ENCODE measurements at places on chromosomes 7 and 10. TPM values are rescaled to one million over a fixed set of nuclear protein-coding genes. Genes with fewer than 3 reads are reported as not detected.

GRCh38 chr7:129635300-129636029, 23.9 kb downstream of the NRF1 start:
- peak; percentile 78 for DNase-seq

DNA sequence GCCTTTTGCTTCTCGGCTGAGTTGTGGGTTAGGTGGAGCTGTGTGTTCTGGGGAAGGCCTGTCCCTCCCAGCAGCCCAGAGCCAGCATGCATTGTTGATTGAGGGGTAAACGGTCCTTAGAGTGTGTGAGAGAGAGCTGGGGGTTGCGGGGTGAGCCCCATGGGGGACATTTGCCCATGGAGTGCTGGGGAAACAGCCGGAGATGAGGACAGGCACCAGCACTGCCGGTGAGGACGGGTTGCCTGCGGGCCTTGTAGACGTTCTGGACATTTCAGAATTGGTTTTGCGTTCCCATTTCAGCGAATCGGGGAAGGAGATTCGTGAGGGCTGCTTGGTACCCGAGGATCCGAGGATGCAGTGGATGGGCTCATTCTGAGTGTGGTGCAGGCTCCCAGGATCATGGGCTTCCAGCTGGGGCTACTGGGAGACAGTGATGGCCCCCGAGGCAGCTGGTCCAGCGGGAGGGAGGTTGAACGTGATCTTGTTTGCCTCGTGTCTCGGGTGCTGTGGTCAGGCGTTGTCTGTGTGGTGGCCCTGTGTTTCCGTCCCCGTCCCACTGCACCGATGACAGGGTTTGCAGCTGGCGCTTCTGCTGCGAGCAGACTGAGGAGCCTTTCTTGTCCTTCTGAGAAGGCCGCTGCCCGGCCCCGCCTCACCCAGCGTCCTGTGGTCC, 113.9 kb downstream of the CYTH3 start:
- DNase-seq, result no peak

DNA sequence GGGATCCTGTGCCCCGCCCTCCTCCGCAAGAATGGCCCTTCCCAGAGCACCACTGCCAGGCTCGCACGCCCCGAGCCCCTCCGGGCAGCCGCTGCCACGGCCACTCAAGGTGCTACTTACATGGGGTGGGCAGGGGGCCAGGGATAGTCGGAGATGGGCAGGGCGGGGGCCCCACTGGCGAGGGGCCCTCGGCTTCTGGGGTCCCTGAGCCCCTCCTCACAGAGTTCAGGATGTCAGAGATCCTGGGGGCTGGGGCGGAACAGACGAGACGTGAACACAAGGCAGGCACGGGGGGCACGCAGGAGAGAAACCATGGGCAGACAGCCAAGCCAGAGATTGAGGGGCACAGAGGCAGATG, 25.6 kb downstream of the YKT6 start:
- DNase-seq, result no peak

DNA sequence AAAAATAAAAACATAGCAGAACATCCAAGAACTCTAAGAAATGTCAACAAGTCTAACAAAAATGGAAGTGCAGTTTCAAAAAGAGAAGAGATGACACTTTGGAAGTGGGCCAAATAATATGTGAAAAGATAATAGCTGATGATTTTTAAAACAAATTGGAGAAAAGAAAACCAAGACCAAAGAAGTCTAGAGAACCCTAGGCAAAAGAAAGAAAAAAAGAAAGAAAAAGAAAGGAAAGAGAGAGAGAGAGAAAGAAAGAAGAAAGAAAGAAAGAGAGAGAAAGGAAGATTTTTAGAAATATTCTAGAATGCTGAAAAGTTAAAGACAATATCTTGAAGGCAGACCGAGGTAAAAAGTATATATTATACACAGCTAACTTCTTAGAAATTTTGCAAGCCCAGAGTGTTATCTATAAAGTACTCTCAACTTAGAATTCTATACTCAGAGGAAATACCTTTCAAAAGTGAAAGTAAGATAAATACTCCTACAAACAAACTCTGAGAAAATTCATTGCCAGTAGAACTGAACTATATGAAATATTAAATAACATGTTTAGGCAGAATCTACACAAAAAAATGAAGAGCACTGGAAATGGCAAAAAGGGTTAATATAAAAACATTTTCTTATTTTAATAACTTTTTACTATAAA, 138.7 kb upstream of the SMIM30 start:
- no peak for DNase-seq

DNA sequence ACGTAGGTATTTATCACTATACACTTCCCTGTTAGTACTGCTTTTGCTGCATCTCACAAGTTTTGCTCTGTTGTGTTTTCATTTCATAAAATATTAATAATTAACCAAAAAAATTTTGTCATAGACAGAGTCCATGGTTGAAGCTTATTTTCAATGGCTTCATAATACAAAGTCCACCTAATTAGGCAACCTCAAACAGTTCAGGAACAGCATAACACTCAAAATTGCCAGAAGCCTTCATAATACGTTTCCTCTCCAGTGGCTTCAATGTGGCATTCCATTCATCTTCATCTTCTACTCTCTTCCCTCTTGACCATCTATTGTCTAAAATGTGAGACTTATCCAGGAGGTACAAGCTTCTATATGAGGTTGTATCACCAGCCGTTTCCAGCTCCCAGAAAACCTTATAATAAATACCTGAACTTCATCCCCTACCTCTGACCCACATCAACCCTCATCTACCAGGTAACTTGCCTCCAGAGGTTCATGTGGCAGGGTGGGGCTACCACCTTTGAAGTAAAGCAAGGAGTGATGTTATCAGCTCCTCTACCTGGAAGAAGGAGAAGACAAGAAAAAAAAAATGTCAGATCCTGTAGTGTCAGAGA, 337.3 kb downstream of the MALRD1 start:
- no peak for DNase-seq

DNA sequence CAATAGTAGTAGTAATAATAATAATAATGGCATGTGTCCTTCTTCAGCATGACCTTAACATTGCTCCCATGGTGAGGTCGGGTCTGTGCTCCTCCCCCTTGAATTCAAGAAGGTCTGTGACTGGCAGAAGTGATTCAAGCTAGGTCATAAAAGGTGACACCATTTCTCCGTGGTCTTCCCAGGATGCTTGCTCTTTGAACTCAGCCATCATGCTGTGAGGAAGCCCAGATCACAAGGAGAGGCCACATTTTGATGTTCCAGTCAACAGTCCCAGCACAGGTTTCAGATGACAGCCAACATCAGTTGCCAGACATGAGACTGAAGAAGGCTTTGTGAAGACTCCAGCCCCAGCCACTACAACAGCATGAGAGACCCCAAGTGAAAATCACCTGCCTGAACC, 83.9 kb downstream of the SEPTIN14 start:
- DNase-seq, result no peak

DNA sequence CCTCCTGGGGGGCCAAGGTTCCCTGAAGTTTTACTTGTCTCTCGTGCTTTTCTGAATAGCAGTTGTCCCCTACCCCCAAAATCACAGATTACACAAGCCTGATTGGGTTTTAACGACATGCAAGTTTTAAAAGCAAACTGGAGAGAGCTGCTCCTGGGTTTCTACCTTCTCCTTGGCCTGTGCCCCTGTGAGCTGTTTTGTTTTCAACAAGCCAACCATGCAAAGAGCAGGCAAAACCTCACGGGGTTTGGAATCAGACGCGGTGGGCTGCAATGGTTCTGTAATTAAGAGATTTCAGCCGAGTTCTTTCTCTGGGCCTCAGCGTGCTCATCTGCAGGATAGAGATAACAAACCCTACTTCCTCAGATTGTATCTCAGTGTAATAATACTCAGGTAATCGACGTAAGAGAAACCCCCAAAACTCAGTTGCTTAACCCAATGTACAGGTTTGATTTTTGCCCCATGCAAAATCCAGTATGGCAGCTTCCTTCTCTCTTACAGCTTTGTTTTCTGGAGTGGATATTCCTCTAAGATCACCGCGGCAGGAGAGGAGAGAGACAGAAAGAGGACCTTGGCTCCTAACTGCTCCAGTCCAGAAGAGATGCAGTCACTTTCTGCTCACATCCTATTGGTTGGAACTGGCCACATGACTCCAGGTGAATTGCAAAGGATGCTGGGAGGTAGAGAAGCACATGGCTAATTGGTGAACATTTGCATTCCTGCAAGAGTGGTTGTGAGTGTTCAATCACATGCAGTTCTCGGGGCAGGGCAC, 42.0 kb downstream of the MYL10 start:
- no peak for DNase-seq

DNA sequence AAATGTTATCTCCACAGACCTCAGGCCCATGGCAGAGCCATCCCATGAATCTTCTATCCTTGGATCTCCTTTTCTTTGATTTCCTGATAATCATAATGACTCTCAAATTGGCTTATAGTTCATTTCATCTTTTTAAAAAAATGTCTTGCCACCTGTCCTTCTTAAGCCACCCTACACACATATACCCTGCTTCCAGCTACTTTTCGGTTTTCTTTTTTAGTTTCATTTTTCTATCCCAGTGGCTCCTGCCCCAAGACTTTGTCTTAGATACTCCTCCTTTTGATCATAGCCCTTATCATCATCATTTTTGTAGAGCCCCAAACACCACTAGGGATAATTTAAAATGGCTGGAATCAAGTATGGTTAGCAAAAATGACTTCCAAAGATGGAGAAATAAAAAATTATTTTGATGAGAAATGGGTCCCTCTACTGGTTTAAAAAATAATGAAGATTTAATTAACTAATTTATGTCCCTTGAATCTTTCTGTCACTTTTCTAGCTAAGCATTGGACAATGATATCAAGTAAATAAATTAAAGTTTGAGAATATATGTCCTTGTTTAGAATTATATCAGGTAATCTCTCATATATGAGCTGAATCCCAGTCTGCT, 277.3 kb upstream of the SEMA3D start:
- no peak for DNase-seq

- DNase-seq, result no peak
Measured at GRCh38 chr7:51949726-51950644, 633.4 kb upstream of the COBL start.

The H2BK1 gene
- total RNA-seq, result not detected

The COL17A1 gene
- not detected for total RNA-seq

The HGF gene
- not detected for total RNA-seq

Measured in activated CD4-positive, alpha-beta T cell treated with anti-CD3 and anti-CD28 coated beads, Interleukin-2, amount 10 ng/mL, durations not matched to agents 7 days and 5 days (primary cell).